ENCODE measurements at places on chromosomes 6 and 20.

- DNase-seq, result no peak
These were observed 101.5 kb downstream of the RPP40 start for GRCh38 chr6:4902363-4902762.

DNA sequence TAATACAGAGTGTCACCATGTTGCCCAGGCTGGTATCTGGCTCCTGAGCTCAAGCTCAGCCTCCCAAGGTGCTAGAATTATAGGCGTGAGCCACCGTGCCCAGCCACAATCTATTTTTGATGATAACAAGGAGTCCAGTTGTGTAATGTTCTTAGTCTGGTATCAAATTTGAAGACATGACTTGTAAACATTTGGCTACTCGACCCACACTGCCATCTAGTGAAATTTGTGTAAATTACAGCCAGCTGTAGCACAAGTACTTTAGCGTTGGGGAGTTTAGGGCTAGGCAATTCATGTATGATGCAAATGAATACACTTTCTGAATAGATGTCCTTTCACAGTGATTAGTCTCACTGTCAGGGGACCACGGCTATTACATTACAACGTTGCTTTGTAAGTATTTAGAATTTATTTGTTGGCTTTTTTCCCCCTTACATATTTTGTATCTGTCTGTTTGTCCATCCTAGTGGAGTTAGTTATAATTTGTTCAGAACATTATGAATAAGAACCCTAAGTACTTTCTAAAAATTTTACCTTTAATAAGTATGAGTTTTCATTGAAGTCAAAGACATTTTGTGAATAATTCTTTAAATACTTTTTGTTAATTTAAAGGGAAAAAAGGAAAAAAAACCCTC, 139.7 kb downstream of the PRDM13 start:
- DNase-seq, result peak; percentile 3

DNA sequence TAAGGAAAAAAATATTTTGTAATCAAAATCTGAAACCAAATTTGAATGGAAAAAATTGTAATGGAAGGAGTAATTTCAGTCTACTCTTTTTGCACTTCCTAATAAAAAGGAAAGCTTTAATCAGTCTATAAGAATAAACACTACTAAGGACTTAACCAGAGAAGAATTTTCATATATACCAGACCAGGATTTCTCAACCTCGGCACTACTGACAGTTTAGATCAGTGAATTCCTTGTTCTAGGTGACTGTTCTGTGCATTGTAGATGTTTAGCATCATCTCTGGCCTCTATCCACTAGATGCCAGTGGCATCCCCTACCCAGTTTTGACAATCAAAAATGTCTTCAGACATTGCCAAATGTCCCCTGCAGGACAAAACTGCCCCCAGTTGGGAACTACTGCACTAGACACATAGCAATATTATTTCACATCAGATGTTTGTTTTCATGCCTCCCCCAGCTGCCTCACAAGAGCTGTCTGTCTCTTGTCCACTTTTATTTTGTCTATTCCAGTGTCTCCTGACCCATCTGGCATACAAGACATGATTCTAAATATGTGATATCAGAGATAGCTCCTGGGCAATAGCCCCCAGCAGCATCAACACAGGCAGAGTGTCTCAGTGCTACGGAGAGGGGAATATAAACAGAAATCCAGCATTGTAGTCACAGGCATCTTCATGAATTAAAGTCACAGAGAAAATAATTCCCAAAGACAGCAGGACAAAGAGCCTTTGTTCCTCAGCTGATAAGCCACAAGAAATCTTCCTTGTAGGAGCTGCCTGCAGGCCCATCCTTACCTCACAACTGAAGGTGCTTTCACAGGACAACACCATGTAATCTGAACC, 27.0 kb downstream of the DNAAF9 start:
- no peak for DNase-seq

DNA sequence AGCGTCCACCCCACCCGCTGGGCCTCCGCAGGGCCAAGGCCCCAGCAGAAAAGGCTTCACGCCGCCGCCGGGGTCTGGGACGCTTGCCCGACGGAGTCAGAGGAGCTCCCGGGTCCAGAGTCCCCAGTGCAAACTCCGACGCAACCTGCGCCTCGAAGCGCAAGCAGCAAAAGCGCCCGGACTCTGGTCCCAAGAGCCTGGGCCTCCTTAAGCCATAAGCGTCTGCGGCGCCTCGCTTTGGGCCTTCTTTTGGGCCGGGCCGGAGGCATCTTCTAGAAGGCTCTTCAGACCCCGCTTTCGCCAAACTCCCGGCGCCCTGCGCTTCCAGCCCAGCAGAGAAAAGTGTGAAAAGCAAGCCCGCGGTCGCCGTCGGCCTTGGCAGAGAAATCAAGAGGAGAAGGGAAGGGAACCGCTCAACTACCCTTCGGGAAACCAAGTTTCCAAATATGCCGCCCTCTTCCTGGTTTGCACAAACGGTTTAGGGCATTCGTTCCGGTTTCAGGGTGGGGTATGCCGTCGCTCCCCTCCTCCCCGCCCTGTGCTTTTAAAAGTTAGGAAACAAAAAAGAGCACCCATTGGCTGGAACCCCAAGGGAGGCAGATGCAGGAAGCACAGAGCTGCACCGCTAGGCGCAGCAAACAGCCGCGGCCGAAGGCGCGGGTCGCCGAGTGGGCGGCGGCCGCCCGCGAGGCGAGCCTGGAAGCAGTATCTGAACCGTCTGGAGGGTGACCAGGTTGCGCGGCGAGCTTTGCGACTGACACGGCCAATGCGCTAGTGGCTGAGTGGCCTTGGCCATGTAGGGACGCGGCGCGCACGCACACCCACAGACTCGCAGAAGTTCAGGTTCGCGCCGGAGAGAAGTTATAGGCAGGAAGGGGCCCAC, 1.2 kb downstream of the TBX18 start:
- DNase-seq, result no peak

- DNase-seq, result no peak
These were observed 31.0 kb upstream of the VEGFA start for GRCh38 chr6:43738877-43739641.

DNA sequence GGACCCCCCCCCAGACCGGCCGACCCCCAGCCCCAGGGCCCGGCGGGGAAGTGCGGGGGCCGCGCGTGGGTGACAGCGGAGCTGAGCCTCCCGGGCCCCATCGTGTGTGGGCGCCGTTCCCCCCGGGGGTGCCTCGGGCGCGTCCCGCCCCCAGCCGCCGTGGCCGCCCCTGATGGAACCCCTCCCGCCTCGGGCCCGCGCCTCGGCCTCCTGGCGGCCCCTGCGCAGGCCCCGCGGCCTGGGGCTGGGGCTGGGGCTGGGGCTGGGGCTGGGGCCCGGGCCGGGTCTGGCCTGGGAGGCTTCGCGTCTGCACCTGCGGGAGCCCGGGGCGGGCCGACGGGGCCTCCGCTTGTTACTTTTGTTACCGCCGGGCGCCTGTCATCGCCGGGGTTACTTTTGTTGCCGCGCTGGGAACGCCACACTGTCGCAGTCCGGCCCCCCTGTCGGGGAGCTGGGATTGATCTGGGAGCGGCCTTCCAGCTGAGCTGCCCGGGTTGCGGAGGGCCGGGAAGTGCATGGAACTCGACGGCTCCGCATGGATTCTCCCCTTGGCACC, 598 bp downstream of the OGFR start:
- no peak for DNase-seq

DNA sequence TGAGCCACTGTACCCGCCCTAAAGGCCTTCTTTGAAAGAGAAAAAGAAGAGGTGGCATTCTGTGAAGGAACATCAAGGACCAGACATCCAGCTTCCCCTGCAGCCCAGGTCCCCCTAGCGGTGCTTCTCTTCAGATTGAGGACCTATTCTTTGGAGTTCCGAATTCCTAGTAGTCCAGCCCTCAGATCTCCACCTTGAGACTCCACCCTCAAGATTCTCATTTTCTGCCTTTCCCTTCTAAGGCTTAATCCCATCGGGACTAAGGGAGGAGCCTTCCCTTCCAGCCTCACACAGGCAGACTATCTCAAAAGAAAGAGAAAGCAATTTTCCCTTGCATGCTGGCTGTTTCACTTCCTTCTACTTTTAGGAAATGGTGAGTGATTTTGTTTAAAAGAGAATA, 32.5 kb downstream of the MUC22 start:
- DNase-seq, result no peak

DNA sequence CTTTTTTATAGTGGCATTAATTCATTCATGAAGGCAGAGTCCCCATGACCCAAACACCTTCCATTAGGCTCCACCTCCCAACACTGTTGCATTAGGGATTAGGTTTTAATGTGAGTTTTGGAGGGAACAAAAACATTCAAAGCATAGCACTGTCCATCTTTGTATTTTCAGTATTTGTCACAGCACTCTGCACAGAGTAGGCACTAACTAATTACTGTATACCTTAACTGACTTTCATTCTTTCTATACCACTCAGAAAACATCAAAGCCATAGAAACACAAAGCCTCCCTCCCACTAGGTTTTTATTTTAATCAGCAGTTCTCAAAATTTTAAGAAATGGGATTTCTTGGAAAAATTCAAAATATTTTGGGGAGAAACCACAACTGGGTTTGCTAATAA, 21.8 kb upstream of the AHI1 start:
- no peak for DNase-seq

DNA sequence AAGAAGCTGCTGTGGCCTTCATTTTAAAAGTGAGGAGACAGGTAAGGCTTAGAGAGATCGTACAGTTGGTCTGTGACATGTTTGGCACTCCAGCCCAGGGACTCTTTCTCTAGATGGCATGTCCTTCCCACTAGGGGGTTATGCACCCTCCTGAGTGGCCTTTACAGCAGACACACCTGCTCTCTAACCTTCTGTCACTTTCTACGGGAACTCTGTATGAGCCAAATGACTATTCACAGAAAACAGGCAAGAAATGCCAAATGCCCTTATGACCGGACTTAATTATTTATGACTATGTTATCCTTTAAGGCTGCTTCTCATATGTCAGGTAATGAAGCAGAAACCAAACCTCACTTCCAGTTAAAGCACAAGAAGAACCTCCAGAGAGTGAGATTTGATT, 91.2 kb downstream of the MAP3K5 start:
- no peak for DNase-seq

All from stimulated activated CD8-positive, alpha-beta memory T cell treated with anti-CD3 and anti-CD28 coated beads, Interleukin-2, amount 100 ng/mL, for 1 hour (primary cell).